ENCODE measurements at places on chromosomes 12 and 14.

- DNase-seq: no peak
These were observed 85.6 kb downstream of the NAV3 start for GRCh38 chr12:77916276-77916675.

DNA sequence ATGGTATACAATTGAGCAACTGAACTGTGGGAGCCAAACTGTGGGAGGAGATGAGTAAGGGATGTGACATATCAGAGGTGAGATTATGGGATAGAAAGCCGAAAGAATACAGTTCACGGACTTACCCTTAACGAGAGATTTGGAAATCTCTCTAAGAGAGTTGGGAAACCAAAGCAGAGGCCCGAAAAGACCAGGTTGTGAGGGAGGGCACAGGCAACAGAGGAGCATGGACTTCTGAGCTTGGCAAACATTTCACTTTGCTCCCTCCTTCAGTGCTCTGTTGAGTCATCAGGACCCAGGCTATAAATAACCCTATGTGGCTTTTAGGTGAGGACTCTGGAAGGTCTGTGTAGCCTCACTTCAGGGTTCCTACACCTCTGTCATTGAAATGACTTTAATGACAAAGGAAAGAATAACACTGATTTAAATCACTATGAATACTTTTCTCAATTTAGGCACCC is 120.6 kb downstream of the TGFB3 start:
- no peak for DNase-seq

DNA sequence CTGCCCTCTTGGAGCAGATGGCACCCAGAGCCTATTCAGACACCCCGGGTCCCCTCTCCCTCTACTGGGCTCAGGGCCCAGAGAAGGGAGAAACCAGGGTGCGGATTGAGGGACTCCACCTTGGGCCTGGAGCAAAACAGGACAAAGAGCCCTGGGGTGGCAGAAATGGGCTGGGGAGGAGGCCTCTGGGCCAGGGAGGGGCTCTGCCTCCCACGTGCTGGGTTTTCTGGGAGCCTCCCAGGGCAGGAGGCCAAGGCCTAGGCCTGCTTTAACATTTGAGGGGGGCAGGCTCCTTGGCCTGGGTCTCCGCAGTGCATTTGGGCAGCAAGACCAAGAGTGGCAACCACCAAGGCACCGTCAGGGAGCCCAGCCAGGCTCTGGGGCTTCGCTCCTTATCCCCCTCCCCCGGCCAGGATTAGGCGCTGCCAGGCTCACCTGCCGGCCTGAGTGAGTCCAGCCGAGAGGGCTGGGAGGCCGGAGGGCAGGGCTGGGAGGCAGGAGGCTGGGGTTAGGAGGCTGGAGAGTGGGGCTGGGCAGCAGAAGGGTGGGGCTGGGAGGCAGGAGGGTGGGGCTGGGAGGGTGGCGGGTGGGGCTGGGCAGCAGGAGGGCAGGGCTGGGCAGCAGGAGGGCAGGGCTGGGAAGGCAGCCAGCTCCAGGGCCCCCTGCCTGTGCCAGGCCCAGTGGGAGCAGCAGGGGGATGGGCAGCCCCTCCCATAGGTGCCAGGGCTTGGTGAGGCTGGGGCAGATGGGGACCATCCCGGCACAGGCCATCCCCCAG is 101.8 kb upstream of the EIF5 start:
- DNase-seq: peak; percentile 80

- DNase-seq: no peak
These were observed 933 bp downstream of the GALNT9 start for GRCh38 chr12:132328282-132329029.

- no peak for DNase-seq
These were observed 47.6 kb downstream of the PPP2R5C start for GRCh38 chr14:101808894-101809670.

DNA sequence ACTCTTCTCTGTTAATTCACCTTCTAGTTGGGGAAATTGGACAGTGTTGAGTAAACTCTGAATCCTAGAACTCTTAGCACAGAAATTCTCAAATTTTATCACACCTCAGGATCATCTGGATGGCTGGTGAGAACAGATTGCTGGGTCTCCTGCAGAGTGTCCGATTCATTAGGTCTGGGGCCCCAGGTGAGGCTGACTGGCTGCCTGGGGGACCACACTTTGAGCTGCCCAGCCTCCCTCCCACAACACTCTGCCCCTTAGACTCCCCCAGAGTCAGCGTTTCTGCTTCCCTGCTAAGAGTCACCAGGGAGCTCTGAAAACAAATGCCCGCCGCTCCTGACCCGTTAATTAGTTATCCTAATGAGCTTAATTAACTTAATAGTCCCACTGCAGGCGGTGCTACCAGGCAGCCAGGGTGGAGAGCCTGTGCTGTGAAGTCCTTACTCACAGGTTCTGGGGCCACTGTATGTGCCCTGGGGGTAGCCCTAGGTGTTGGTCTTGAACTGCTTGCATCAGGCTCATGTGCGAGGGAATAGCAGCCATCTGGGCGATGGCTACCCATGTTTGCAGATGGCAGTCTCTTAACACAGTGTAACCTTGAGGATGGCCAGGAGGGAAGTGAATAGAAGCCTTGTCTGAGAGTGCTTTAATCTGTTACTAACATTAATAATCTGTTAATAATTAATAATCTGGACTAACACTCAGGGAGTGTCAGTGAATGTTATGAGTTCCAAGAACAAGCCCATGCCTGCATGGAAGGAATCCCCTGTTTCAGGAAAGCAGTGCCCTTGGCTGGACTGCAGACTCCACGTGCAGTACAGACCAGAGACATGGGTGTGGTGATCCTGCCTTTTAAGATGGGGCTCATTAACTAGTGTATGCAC is 35.6 kb downstream of the AACS start:
- peak; percentile 34 for DNase-seq

- DNase-seq: no peak
These were observed 3.3 kb downstream of the DLK1 start for GRCh38 chr14:100729982-100730381.

DNA sequence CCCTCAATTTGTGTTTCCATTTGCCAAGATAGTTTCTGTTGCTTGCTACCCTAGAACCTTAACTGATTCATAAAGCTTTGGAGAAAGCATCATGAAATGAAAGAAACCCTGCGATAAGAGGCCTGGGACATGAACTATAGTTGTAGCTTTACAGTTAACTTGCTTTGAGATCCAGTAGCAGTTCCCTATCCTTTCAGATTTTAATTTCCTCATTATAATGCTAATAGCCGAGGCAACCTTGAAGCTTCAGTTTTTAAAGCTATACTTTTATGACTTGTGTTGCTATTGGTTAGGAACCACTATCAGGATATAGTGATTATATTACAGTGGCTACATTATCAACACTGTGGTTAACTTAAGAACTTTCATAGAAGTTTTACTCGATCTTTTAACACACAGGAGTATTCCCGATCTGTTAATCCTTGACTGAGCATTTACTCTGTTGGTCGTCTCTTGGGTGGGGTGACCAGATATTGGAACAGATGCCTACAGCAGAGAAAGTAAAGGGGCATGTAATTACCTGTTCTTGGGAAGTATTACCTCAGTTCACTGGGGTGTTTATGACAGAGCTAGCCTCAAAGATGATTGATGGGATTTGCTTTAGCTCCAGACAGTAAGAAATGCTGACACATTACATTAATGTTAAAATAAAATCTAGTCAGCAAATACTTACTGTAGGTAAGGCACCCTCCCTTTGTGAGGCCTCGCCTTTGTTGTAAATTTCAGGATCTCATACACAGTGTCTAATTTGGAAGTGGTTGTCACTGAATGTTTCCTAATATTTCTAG is 86.2 kb upstream of the CSRP2 start:
- no peak for DNase-seq

DNA sequence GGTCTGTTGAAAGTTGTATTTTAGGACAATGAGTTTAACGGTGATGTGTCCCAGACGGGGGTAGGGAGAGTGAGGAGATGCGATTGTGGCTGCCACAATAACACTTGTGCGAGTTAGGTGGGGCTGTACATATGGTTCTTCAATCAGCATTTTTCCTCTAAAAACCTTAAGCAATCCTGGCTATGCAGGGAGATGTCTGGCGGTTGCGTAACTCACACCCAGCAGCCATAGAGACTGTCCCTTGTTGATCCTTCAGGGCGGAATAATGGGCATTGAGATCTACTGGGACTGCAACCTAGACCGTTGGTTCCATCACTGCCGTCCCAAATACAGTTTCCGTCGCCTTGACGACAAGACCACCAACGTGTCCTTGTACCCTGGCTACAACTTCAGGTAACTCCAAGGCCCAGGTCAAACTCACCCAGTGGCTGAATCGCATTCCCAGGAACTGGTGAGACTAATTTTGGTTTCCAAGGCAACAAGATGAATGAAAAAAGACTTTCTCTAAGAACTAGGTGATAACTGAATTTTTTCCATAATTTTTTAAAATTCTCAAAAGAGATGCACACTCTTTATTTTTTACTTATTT is 34.6 kb downstream of the P2RX7 start:
- DNase-seq: no peak

GRCh38 chr14:76639606-76640229 is 121.5 kb upstream of the VASH1 start:
- DNase-seq: no peak

- DNase-seq: no peak
These were observed 4.4 kb downstream of the AMHR2 start for GRCh38 chr12:53427905-53428594.

DNA sequence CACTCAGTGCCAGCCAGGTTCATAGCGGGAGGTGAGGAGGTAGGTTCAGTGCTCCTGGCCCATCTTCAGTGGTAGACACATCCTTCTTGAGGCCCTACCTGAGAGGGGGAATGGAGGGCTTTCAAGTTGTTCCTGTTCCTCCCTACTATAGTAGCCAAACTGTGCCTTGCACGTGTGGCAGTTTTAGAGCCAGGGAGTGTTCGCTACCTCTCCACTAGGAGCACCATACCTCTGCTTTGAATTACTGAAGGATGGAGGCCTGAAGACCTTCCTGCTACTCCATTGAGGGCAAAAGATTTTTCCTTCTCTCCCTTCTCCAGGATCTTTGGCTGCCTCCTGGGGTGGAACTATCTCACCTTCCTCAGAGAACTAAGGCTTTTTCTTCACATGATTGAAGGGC is 5.9 kb upstream of the ALG10 start:
- DNase-seq: no peak

GRCh38 chr12:102920271-102920670 is 3.2 kb upstream of the PAH start:
- no peak for DNase-seq

DNA sequence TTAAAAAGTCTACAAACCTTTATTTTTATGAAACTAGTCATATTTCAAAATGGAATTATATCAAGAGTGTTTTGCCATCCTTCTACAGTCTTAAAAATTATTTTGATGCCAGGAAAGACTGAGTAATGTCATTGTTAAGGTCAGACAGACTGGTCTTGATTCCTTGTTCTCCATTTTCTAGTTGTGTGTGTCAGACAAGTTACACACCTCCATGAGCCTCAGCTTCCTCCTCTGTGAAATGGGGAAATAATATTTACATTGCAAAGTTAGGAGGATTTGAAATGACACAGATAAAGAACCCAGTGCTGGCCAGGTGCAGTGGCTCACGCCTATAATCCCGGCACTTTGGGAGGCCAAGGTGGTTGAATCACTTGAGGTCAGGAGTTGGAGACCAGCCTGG is 47.4 kb upstream of the ELK3 start:
- no peak for DNase-seq

GRCh38 chr12:53078425-53079225 is 565 bp downstream of the SPRYD3 start:
- DNase-seq: no peak

- no peak for DNase-seq
These were observed 65.1 kb upstream of the DUSP6 start for GRCh38 chr12:89417246-89417977.

DNA sequence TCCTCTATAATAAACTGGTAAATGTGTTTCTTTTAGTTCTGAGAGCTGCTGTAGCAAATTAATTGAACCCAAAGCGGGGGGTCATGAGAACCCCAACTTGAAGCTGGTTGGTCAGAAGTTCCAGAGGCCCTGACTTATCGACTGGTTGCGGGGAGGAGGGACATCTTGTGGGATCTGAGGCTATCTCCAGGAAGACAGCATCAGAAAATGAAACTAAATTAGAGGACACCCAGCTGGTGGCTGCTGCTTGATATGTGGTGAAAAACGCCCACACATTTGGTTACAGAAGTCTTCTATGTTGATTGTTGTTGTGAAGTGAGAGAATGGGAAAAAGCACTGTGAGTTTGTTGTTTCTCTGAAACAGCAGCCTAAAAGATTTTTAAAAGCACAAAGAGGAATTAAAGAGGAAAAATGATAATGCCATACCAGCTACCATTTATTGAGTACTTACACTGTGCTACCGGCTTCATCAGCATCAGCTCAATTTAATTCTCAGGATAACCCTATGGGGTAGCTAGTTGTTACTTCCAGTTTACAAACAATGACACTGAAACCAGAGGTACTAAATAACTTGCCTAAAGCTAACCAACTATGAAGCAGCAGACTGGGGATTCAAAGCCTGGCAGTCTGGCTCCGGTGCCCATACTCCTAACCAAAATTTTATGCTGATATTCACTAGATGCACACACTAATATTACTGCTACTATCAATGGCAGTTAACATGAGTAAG is 24.3 kb downstream of the DDX24 start:
- DNase-seq: no peak

GRCh38 chr12:121804417-121805111 is 755 bp downstream of the SETD1B start:
- peak; percentile 17 for DNase-seq

GRCh38 chr12:66319266-66319954 is 17.1 kb downstream of the HELB start:
- no peak for DNase-seq

GRCh38 chr14:91255026-91255695 is 10.7 kb upstream of the GPR68 start:
- peak; percentile 82 for DNase-seq

DNA sequence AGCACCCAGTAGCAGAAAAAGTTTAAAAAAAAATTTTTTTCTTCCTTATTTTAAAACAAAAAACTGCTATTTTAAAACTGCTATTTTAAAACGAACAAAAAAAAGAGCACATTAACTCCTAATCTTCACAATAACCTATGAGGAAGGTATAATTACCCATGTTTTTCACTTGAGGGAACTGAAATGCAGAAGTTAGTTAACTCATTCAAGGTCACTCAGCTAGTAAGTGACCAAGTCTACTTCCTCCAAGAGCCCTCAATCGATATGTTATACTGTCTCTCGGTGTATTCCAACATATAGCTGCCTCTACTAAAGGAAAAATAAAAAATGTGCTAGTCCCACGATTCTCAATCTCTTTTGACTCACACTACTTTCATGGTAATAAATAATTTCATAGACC is 7.8 kb downstream of the RPAP3 start:
- no peak for DNase-seq

- DNase-seq: no peak
These were observed 49.0 kb upstream of the CPNE8 start for GRCh38 chr12:38954238-38954873.

GRCh38 chr12:108622921-108623514 is 10.7 kb downstream of the SELPLG start:
- DNase-seq: no peak

- no peak for DNase-seq
These were observed 5.9 kb downstream of the DDHD1 start for GRCh38 chr14:53147208-53147607.

DNA sequence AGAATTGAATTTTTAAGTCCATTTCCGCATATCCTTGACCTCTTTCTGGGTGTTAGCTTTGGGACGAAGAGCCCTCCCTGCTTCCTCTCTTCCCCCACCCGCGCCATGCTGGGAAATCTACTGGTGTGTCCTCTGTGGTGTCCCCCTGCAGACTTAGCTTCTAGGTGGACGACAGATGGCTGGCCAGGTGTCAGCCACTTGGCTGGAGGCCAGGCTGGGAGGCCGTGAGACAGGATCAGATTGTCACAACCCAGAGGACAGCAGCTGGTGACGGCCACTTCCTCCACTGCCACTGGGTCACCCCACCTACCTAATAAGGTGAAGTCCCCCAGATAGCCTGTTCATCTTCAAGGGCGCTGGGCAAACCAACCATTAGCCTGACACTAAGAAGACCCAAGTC is 13.3 kb upstream of the DTX1 start:
- DNase-seq: peak; percentile 95

All from NCI-H524 (cell line).